ENCODE measurements at places on chromosomes 2 and 18.

GRCh38 chr18:49596687-49597086 is 34.8 kb downstream of the LIPG start:
- no peak for DNase-seq

DNA sequence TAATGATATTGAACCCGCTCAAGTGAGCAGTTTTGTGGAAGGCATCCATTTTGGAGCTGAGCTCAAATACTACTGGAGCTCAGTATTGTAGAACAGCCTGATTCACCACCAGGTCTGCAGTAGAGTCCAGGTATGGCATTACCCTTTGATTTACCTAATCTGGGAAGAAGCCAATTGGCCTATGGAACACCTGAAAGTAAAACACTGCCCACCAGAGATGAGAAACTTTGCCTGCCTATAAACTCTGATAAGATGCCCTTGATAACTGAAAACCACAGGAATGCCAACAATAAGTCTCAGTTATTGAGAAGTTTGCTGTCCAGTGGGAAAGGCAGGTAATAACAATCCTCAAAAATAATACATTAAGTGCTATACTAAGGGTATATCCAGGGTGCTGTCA is 25.5 kb upstream of the TDRD15 start:
- DNase-seq = no peak

DNA sequence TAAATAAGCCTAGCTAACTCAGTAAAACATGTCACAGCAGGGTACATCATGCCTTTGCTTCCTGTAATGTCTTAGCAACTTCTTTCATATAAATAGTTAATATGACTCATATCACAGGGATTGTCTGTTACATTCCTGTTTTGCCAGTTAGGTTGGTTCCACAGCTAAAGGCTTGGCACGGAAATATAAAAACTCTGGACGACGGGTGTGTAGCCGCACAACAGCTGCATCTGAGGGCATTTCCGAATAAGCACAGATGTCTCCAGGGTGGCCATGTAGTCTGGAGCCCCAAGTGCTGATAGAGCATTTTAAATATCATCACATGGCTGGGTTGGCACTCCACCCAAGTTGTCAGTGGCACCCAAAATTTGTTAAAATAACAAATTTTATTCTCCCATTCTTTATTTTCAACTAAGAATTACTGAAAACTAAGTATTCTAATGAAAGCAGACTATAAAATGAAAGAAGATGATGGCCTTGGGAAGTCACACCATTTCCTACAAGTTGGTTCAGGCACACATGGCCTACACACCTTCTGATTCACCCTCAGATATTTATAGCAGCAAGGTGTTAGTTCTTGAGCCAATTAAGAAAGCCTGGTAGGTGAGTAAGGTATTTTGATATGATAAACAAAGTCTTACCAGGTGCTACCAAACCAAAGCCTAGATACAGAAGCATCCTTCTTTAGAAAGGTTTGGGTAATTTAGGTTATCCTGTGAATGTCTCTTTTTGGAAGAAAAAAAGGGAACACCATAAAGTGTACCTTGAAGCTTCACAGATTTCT is 61.8 kb upstream of the STK17B start:
- DNase-seq = no peak

DNA sequence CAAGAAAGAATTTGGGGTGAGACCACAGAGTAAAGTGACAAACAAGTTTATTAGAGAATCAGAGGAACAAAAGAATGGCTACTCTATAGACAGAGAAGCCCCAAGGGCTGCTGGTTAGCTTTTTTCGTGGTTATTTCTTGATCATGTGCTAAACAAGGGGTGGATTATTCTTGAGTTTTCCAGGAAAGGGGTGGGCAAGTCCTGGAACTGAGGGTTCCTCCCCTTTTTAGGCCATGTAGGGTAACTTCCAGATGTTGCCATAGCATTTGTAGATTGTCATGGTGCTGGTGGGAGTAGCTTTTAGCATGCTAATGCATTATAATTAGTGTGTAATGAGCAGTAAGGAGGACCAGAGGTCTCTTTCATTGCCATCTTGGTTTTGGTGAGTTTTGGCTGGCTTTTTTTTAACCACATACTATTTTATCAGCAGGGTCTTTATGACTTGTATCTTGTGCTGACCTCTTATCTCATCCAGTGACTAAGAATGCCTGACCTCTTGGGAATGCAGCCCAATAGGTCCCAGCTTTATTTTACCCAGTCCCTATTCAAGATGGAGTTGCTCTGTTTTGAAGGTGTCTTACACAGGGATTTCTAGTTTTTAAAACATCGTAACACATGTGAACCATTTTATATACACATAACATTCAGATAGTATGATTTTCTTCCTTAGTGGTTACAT is 77.8 kb downstream of the MYO1B start:
- DNase-seq = no peak

GRCh38 chr2:46650556-46651001 is 171.2 kb downstream of the TMEM247 start:
- DNase-seq = peak; percentile 80

Data from WERI-Rb-1 (cell line).